ENCODE measurements at places on chromosomes 13 and 19.

GRCh38 chr13:49869519-49869918 is 66.6 kb downstream of the SPRYD7 start:
- no peak for DNase-seq

GRCh38 chr13:88602786-88603777 is 931.9 kb downstream of the SLITRK5 start:
- no peak for DNase-seq

DNA sequence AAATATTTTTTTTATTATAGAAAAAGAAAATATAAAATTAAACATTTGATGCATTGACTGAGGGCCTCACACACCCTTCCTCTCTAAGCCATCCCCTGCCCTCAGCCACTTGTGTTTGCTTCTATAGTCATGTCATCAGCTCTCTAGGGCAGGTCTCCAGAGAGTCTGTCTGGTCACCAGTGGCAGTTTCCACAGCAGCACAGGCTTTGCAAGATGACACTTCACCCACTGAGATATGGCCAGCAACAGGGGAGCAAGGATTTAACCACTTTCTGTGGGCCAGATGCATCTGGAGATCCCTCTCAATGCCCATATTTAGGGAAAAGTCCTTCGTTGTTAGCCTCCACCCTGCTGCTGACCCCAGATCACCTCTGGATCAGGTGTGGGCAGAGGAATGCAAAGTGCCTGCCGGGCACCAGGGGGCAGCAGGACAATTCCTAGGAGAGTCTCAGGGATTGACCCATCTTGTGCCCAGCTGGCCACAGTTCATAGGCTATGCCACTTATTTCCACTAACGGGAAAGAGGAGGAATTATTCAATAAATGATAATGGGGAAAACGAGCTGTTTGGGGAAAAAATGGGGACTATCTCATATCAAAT is 4.8 kb downstream of the ABCC4 start:
- peak; percentile 26 for DNase-seq

DNA sequence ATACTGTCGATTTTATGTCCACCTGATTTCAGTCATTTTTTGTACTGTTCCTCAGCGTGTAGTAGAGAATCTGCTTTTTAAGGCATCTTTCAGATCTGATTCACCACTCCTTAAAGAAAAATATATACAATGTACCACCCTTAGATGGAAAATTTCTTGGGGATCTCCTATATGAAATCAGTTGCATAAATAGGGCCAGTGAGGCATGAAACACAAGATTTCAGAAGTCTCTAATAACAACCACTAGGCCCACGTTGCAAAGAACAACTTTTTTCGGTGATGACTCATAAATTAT is 1.4 kb downstream of the USP12 start:
- no peak for DNase-seq

Measured in CD4-positive, alpha-beta T cell treated with Interleukin-12 subunit alpha and Interleukin-12 subunit beta, for 1 hour (primary cell).